ENCODE measurements at places on chromosomes 16 and 17.

GRCh38 chr16:68369697-68370580 lies 59.1 kb downstream of the PRMT7 start:
- no peak for DNase-seq

DNA sequence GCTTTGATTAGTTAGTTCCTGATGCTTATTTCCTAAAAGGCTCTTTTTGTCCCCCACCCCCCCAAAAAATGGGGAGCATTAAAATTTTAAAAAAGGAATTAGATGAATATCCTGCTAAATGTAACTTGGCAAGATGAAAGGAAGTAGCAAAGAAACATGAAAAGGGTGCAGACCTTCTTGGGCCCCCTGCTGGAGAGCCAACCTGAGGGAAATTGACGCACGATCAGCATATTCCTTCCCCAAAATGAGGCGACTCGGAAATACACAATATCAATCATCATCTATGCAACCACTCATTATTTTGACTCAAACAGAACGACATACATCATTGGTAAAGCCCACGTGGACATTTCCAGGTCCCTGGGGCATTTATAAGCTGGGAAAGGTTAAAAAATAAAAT lies 59.7 kb downstream of the GRIN2A start:
- no peak for DNase-seq

DNA sequence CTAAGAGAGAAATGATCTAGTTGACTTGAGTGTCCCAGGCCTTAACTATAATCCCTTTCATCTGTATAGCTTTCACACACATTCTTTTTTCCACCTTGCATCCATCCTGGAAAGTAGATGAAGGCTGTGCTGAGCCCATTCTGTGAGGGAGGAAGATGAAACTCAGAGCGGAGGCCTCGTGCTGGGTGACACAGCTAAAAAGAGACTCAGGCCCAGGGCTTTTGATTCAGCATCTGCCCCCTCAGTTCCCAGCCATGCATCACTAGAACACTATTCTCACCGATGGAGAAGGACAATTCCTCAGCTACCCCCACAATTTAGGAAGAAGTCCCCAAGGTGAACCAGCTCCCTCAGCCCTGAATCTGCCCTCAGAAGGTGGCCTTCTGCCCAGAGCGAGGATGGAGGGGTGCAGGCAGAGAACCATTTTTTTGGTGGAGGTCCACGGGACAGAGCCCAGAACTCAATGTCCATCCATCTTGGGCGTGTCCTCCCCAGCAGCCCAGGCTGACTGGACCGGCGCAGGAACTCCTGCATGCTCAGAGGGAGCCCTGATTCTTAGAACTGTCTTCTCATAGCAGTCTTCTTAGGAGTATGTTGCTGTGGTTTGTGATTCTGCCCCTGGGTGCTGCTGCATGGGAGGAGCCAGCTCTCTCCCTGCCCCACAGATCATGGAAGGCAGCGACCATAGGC lies 5.8 kb upstream of the MYCBPAP start:
- DNase-seq: no peak

DNA sequence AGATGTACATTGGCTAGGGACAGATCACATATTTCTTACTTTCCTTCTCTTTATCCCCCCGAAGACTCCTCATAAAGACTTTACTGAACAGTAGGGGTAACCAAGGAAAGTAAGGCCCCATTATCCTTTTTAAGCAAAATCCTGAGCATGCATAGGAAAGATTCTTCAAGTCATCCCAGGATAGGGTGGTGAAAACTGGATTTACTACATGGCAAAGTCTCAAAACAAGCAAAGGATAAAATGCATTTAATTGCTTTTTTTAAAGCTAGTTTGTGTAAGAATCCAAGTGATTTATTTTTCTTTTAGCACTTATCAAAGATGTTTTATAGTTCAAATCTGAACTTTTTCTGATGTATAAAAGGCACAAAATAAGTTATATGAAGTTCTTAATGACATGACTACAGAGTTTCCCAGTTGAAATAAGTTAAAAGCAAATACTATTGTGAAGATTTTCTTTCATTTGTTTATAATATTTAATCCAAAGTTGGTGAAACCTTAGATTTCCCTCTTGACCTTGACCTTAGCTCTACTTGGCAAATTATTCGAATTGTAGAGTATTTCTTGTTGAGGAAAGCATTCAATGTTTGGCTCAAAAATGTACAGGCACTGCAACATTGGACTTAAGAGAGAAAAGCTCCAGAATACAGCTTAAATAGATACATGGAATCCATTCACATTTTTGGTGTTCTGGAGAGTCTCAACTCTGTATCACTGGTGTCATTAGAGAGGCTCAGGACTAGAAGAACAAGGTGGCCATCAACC lies 104.3 kb downstream of the ABCA8 start:
- no peak for DNase-seq

DNA sequence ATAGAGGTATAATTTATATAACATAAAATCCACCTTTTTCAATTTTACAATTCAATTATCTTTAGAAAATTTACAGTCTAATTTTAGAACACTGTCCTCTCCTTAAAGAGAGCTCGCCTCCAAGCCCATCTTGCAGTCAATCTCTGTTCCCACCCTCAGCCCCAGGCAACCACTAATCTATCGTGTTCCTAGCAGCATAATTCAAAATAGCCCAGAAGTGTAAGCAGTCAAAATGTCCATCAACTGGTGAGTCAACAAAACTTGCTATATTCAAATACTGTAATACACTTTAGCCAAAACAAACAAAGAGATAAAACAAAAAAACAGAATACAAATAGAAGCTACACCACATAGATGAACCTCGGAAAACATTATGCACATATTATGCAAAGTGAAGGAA lies 1006.8 kb upstream of the EEF2KMT start:
- no peak for DNase-seq

Measured in NCI-H774 (cell line).